ENCODE measurements at places on chromosomes 2 and 18.

GRCh38 chr2:121904656-121905055, 149.2 kb downstream of the TSN start:
- DNase-seq, result no peak

DNA sequence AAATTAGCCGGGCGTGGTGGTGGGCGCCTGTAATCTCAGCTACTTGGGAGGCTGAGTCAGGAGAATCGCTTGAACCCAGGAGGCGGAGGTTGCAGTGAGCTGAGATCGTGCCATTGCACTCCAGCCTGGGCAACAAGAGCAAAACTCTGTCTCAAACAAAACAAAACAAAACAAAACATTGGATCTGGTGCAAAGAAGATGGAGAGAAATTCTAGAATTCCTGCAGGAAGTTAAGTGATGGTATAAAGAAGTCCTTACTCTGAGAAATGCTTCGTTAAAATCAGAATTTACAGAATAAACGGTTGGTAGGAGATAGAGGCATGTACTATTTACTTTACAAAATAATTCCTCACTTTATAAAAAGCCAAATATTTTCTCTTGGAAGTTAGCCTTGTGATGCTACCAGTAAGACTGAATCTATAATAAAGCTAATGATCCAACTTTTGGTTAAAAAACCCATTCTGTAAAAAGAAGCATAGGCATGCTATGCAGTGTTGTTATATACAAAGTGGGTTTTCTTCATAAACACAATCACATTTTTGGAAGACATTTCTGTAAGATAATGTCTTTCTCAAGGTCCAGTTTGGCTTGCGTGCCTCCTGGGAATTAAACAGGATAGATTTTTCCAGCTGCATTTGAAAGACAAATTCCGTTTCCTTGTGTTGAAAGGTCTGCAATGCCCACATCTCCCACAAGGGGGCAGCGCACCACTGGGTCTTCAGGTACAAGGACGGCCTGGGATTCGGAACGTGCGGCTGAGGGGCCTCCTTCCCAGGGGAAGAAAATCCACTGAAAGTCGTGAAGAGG, 35.6 kb upstream of the PNO1 start:
- peak; percentile 95 for DNase-seq

GRCh38 chr2:119249311-119249710, 25.7 kb downstream of the STEAP3 start:
- peak; percentile 10 for DNase-seq

- no peak for DNase-seq
Measured at GRCh38 chr2:43116988-43117387, 109.4 kb downstream of the ZFP36L2 start.

GRCh38 chr2:168929031-168929430, 27.9 kb downstream of the G6PC2 start:
- DNase-seq, result no peak

Data from stomach (tissue), 19 donors.